Peyer's patch (tissue), 4 donors: ENCODE measurements at places on chromosomes 16 and 17. TPM values are rescaled to one million over a fixed set of nuclear protein-coding genes. Genes with fewer than 3 reads are reported as not detected.
A peak's percentile ranks its signal among the peaks of the same experiment; 100 is the strongest.

Gene MYH11
- total RNA-seq: 248 TPM

Gene KRT31
- not detected for total RNA-seq

Gene ABCC3
- total RNA-seq: 326 TPM

GRCh38 chr17:48429156-48429555 lies 858 bp downstream of the SKAP1 start:
- no peaks in the 10 kb centered on the region for H3K36me3 ChIP-seq
- peak; percentile 58 for DNase-seq
- peak overlapping the region; percentile 45 for H3K4me3 ChIP-seq
- peak overlapping the region; percentile 63 for H3K27ac ChIP-seq
- peaks cover 7% of the 10 kb centered on the region for H3K4me1 ChIP-seq

DNA sequence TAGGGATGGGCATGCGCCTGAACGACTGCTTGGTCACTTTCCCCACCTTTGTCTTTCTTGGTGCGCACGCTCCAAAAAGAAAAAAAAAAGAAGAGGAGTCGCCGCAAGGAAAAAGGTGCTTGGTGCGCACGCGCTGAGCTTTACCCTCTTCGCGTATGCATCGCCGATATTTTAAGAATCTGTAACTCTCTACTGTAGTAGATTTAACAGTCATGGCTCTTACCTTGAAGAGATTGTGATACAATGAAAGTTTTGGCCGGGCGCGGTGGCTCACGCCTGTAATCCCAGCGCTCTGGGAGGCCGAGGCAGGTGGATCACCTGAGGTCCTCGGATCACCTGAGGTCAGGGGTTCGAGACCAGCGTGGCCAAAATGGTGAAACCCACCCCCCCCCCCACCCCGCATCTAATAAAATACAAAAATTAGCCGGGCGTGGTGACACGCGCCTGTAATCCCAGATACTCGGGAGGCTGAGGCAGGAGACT lies 609 bp upstream of the FXR2 start:
- H3K4me1 ChIP-seq: no peaks in the 10 kb centered on the region
- no peaks in the 10 kb centered on the region for H3K27me3 ChIP-seq
- peak overlapping the region; percentile 94 for H3K27ac ChIP-seq
- DNase-seq: no peak
- H3K36me3 ChIP-seq: no peaks in the 10 kb centered on the region

- no peak for DNase-seq
- no peaks in the 10 kb centered on the region for H3K36me3 ChIP-seq
- no peak overlapping the region for H3K4me3 ChIP-seq
Measured at GRCh38 chr17:42068979-42069378, 18.6 kb upstream of the C17orf113 start.
